Stimulated activated CD8-positive, alpha-beta memory T cell treated with anti-CD3 and anti-CD28 coated beads, Interleukin-4, amount 100 ng/mL, for 4 hours (primary cell): ENCODE measurements at places on chromosomes 16 and 17.

GRCh38 chr16:57986196-57986595, 14.3 kb downstream of the ZNF319 start:
- no peak for DNase-seq

- no peak for DNase-seq
Measured at GRCh38 chr16:19746561-19746960, 28.5 kb downstream of the IQCK start.

DNA sequence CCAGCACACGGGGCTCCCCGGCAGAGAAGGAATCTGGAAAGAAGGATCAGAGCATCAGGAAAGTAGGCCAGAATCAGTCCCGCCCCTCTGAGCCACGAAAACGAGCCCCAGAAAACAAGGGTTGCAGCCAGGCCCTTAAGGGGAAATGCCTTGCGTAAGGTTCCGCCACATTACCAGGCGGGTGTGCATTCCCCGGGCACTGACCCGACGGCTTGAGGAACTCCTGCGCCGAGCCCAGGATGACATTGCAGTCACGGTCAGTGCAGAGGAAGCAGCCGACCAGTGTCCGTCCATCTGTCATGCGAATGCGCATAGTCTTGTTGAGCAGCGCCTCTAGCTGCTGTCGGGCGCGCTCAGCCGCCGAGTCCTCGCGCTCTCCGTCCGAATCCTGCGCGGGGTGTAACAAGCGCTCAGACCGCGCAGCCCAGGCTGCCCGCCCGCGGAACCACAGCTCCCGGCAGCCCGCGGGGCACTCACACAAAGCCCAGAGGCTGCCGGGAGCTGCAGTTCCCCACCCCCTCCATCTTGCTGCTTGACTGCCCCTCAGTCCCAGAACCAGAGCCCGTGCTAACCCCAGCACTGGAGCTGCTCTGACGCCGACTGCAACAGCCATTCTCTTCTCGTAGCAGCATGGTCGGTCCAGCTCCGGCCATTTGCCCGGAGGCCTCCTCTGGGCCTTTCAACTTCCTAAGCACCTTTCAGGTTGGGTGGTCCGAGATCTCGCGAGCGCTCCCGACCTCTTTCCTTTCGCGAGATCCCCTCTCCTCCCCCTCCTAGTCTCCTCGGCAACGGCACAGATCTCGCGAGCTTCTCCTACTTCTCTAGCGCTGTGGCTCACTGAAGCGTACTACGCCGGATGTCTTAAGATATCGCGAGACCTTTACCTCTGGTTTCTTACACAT, at the start of gene NAA38:
Gene NAA38 (minus strand): TSS at position 749 of the 902 bp plus-strand sequence. CDS start 96 bp downstream, at position 653.
- DNase-seq, result peak; percentile 85

GRCh38 chr17:43979011-43979410, 25.3 kb upstream of the PYY start:
- no peak for DNase-seq

GRCh38 chr17:32878211-32878610, 1.3 kb upstream of the MYO1D start:
- DNase-seq, result no peak

DNA sequence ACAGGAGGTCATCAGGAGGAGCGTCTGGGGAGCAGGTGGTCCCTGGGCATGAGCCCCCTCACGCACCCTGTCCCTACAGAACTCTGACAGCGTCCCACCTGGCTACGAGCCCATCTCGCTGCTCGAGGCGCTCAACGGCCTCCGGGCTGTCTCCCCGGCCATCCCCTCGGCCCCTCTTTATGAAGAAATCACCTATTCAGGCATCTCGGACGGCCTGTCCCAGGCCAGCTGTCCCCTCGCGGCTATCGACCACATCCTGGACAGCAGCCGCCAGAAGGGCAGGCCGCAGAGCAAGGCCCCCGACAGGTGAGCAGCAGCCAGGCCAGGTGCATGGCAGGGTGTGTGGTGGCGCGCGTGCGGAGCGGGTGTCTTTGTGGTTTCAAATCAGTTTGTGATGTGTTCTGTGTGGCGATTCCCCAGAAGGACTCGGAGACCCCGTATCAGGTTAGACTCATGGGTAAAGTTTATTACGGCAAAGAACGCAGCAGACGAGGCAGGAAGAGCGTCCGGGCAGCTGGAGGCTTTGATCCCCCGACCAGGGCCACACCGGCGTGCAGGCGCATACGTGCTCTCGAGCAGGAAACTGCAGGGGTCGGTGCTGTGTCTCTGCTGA, 11.8 kb upstream of the NUDT16L1 start:
- DNase-seq, result no peak

DNA sequence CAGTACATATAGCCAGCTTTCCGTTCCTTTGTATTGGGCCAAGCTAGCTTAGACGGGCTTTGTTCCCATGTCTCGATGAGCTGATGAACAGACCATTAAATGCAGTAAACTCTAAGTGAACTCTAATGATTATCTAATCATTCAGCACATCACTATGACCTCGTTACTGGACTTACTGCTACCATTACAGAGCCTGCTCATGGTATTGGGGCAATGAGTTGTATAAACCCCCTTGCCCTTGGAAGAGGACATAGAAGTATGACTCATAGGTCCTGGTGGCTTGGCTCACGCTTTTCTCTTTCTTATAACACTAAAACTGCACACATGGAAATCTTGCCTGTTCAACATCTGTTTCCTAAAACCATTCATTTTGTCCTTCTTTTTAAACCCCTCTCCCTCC, 93.6 kb upstream of the DYNLRB2 start:
- DNase-seq, result no peak

GRCh38 chr17:70201872-70202419, 32.6 kb downstream of the KCNJ2 start:
- no peak for DNase-seq

DNA sequence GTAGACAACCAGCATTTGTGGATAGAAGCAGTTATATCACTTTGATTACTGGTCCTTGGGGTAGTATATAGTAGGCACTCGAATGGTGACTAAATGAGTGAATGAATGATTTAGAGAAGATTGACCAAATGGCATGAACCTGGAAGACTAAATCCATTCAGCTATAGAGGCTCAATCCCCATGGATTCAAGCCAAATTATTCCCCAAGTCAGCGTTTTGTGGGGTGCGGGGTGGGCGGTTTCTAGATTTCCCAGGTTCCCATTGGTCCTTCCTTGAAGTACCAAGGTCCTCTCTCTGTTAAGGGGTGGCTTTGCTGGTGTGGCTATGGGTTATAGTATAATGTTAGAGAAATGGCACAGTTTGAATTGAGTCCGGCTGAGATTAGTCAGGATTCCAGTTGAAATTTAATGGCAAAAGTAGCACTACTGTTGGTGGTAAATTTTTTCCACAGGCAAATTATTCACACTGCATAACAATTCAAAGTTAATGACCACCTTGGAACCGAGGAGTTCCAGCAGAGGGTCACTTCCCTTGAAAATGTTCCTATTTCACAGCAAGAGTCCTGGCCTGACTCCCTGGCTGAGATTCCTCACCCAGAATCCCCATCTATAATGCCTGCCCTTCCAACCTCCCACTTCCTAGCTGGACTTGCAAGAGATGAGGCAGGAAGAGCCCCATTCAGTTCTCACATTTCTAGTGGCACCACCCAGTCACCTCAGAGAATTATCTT, 27.7 kb downstream of the PCTP start:
- no peak for DNase-seq

DNA sequence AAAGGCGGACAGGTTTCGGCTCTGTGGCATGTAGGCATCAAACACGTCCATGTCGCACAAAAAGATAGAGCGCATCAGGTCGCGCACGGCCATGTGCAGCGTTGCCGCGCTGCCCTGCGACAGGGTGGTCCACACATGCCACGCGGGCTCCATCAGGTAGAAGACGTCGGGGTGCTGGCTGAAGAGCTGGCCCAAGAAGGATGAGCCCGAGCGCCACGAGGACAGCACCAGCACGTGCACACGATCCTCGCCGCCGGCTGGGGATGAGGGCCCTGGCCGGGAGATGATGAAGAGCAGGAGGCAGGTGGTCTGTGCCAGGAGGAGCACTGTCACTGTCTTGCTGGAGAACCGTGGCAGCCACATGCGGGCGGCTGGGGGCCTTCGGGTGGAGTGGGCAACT, 5.9 kb downstream of the CHST5 start:
- DNase-seq, result no peak

GRCh38 chr17:35726127-35726952, 5.1 kb upstream of the RASL10B start:
- no peak for DNase-seq

- no peak for DNase-seq
Measured at GRCh38 chr17:57534863-57535248, 210.2 kb downstream of the CCDC182 start.

DNA sequence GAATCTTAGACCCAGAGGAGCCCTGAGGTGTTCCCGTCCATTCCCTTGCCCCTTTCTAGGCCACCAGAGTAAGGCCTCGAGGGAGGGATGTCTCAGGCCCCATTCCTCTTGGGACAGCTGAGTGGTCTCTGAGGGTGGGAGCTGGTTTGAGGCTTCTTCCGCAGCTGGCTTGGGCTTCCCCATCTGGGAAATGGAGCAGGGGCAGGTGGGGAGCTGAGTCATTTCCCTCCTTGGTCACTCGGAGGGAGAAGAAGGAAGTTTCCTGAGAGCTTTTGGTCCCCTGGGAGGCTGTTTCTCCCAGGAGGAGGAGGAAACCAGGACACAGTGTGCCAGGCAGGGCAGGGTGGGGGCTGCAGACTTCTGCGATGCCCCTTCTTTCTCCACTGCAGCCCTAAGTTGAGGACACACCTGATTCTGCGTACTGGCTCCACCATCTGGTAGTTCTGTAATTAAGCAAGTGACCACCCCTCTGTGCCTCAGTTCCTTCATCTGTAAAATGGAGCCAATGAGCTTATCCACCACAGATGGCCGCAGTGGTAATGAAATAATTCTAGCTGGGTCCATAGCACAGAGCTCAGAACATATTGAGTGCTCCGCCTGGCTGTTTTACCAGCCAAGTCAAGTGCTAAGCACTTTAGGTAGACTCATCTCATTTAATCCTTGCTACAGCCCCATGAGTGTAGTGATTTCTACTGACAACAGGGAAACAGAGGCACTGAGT, 1.6 kb upstream of the KCNJ12 start:
- no peak for DNase-seq

- no peak for DNase-seq
Measured at GRCh38 chr16:84349862-84350684, 18.3 kb upstream of the ATP2C2 start.

DNA sequence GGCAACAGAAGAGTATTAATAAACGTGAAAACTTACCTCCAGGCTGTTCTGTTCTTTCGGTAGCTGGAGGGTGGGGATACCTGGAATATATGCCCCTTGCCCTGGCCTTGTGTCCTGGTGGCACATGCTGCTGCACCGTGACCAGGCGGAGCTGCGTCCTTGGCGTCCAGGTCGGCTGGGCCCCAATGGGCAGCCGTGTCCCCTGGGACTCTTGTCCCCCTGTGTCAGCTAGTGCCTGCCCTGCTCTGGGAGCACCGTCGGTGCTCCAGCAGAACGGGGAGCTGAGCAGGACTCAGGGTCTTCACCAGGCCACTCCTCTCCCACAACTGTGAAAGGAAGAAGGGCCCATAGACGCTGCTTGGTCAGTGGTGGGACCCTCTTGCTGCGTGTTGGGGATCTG, 7.9 kb downstream of the ZNF213 start:
- no peak for DNase-seq

DNA sequence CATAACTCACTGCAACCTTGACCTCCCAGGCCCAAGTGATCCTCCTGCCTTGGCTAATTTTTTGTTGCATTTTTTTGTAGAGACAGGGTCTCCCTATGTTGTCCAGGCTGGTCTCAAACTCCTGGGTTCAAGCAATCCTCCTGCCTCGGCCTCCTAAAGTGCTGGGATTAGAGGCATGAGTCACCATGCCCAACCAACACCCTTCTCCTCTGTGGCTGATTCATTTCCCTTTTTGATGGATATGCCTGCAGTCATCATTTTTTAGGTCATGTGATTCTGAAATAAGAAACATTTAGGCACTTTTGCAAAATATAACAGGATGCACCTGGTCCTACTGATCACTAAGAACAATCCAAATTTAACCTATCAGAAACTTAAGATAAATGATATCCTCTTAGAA, 44.0 kb upstream of the YPEL2 start:
- DNase-seq, result no peak

- no peak for DNase-seq
Measured at GRCh38 chr17:39270923-39271322, 45.2 kb upstream of the STAC2 start.

DNA sequence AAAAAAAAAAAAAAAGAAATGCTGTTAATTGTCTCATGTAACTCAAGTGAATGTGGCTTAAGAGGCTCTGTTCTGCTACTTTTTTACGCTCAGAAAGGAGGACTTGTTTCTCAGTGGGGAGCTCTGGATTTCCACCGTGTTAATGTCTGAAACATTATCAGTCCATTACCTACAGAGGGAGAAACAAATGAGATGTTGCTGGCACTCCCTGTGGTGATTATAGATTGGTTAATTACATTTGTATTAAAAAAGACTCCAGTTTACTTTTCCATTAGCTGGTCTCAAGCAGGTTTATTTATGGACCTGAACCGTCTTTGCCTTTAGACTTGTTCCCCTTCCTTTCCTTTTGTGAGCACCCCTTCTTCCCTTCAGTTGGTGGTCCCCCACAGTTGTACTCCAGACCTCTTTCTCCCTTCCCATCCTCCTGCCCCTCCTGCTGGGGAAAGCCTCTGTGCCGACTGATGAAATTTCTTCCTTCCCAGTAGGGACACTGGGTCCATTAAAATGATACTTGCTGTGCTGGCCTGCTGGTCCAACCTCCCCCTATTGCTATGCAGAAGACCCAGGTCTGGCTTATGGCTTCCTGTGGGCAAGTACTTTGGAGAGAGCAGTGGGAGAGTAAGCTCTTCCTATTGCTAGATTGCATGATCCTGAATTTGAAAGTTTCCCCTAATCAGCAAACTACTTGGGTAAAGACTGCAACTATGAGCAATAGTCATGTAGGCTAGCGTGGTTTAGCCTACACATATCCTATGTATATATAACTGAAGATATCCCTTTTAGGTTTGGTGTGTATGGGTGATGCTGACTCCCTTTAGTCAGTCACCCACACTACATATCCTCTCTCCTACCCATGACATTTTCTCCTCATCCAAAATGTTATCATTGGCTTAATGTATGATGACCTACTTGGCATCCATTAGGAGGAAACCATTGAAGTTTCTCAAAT, 8.1 kb downstream of the CDC6 start:
- no peak for DNase-seq

DNA sequence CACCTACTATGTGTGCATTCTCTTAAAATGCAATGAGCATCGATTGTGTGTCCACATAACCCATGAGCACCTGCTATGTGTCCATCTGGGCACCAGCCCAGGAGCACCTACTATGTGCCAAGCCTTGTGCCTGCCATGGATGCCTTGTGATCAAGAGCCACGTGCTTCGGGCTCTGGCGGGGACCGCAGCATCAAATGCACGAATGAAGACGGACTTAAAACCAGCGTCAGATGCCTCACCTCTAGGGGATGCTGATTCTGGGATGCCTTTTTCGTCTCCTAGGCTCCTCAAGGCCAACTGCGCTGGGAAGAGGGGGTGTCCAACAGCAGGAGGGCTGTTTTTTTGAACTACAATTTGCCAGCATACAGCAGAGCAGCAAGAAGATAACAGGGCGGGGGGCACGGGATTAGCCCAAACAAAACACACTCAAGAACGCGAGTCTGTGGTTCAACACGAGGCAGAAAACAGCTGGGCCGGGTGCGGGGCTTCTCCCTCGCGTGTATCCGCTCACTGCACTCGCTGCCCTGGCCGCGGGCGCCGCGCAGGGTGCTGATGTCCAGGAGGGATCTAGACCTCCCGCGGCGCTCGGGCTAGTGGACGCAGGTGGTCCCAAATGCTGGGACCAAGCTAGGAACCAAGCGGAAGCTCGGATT, 1.2 kb upstream of the GLIS2 start:
- no peak for DNase-seq
